ENCODE measurements at places on chromosomes 7 and 10. TPM values are rescaled to one million over a fixed set of nuclear protein-coding genes. Genes with fewer than 3 reads are reported as not detected.

DNA sequence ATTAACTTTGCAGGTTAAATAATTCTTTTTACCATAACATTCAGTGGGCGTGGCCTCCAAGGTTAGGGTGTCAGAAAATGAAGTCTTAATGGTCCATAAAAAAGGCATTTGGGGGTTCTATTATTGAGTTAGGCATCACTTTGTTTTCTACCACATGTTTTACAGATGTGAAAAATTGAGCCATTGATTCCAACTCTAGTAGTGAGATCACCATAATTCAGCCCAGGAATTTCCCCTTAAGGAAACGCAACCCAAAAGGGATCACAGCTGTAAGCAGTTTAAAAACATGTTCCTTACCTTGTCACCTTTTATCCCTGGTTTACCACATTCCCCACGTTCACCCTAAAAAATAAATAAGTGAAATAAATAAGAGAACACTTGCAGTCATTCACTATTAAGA is 24.9 kb downstream of the COL28A1 start:
- DNase-seq = no peak

GRCh38 chr7:2631946-2632732 is at the start of gene TTYH3:
TTYH3 (plus strand) TSS chr7:2631986; CDS start chr7:2632156, 170 bp downstream.
- no peak for DNase-seq

- DNase-seq = no peak
Observed at GRCh38 chr10:58952747-58953466, 223.5 kb upstream of the PHYHIPL start.

DNA sequence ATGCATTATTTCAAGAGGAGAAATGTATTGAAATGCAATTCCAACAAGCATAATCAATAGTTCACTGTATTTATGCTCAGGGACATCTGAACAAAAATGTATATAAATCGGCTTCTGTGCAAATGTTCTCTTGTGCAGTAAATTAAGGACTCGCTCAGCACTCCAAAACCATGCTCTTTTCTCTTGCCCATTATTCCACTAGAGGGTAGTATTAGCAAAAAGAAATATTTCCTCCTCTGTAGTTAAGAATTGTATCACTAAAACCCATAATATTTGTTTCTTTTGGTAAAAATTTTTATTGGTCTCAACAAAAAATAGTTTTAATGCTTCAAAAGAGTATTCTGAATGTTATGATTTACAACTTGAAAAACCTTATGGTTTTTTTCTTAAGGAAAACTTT is 803.1 kb downstream of the PCDH15 start:
- no peak for DNase-seq

- no peak for DNase-seq
Observed at GRCh38 chr10:95505084-95505610, 56.0 kb downstream of the SORBS1 start.

DNA sequence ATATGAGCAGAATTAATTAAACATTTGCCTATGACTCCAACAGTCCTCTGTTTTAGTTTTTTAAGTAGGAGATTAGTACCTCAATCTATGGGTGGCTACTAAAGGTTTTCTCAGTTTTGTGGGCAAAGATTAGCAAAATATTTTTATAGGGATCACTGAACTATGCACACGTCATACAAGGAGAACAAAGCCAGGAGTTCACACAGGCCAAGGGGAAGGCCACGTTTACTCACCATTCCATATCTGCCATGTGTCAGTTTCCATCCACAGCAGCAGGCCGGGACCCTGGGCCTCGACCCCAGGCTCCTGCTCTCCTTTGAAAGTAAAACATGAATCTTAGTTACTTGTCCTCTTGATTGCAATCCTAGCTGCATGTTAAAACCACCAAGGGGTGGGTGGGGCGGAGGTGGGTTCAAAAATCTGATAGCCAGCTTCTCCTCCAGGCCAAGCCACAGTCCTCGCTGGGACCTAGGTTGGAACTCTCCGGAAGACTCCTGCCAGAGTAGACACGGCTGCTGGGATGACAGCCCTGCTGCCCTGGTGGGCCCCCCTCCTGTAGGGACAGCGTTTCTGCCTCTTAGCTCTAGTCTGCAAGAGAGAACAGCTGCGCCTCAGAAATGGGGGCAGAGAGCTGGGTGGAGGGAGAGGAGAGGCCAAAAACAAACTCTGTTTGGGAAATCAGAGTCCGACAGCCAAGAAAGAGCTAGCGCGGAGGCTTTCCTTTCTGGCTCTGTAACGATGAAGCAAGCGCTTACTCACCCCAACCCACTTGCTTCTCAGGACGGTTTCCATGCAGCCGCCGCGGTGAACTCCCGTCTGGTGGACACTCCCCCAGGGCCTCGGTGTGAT is 35.6 kb downstream of the PITRM1 start:
- DNase-seq = peak; percentile 26

GRCh38 chr7:22202141-22202540 is 154.8 kb downstream of the RAPGEF5 start:
- DNase-seq = no peak

- no peak for DNase-seq
Observed at GRCh38 chr7:124647630-124648306, 117.8 kb downstream of the GPR37 start.

GRCh38 chr7:44959433-44959951 is 19.3 kb downstream of the MYO1G start:
- DNase-seq = no peak

GRCh38 chr7:44081266-44081748 is 1.0 kb downstream of the POLM start:
- no peak for DNase-seq

- DNase-seq = peak; percentile 65
Observed at GRCh38 chr10:73886085-73886529, 11.8 kb upstream of the CAMK2G start.

DNA sequence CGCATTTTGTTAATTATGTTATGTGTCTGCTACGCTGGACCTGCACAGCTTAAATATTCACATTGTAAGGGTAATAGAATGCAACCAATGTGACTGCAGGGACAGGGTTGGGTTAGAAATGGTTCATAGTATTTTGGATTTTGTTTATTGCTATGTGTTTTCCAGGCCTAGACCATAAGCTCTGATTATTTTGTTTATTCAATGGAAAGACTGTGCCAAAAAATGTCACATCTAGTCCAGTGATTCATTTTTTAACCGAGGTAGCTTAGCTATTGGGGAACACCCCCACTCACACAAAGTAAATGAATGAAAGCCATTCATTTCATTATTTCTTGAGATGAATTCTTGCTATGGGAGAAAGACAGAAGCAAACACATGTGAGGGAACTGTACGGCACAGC is 516.5 kb upstream of the ANKRD30A start:
- DNase-seq = no peak

- DNase-seq = no peak
Observed at GRCh38 chr10:132971448-132972148, 29.2 kb upstream of the CFAP46 start.

DNA sequence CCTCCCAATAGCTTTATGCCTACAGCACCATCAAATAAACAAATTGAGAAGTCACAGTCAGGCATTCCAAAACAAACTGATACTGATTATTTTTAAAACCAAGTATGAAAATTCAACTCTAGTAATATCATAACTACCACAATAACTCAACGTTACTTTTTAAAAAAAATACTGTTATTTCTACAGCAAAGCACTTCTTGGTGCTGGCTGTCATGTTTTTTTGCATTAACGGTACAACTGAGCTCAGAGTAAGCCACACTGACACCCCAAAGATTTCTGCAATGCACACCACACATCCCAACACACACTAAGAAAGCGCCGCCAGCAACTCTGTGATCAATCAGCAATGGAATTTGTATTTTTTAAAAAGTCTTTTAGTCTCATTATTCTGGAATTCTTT is 113.6 kb downstream of the RNF32 start:
- no peak for DNase-seq

GRCh38 chr7:98185101-98185500 is 26.1 kb upstream of the BHLHA15 start:
- DNase-seq = no peak

DNA sequence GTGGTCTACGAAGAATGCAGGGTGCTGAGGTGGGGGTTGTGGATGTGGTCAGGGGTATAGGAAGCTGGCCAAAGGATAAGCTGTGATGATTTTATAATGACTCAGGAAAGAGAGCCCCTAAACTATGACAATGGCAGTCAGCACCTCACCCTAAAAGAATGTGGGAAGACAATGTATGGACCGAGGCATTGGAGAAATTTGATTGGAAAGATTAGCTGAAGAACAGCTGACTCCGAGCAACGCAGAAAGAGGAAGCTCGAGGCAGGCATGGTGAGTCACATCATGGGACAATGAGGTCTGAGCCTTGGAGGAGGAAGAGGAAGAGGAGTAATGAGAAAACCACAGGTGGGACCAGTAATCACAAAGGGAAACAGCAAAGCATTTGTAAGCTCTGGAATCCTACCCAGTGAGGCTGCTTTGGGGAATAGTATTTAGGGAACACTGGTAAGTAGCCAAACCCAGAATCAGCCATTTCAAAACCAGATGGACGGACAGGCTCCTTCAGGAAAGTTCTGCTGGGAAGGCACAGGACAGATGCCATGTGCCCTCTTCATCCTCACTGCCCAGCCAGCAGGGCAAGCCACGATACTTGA is 295.4 kb downstream of the PRPF18 start:
- DNase-seq = peak; percentile 86

- no peak for DNase-seq
Observed at GRCh38 chr7:150435390-150436073, 14.9 kb upstream of the GIMAP8 start.

DNA sequence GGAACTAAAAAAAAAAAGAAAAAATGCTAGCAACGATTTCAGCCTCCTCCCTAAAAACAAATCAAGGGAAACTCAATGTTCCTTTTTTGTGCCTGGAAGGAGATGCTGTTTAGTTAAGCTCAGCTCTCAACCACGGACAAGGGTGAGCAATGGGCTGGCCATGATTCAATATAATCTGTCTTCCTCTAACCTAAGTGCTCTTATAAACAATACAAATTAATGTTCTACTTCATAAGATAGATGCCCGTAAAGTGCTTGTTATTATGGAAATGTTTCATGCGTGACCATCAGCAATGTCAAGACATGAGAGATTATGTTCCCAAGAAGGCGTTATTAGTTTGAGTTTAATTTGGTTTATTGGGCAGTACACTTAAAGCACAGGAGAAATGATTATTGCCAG is 320.3 kb downstream of the SFMBT2 start:
- no peak for DNase-seq

Gene EBLN1
- not detected for polyA plus RNA-seq

Gene EN2
- polyA plus RNA-seq = not detected

Gene ITPRID1
- not detected for polyA plus RNA-seq

Gene PDE6C
- polyA plus RNA-seq = not detected

Gene PAOX
- 3.1 TPM for polyA plus RNA-seq

Gene LDB3
- polyA plus RNA-seq = 0.60 TPM

Gene SH2D4B
- polyA plus RNA-seq = not detected

Gene NKX1-2
- polyA plus RNA-seq = not detected

Gene FXYD4
- polyA plus RNA-seq = not detected

Gene HTR7
- polyA plus RNA-seq = 1.1 TPM

All from AG04450 (cell line).